ENCODE measurements at places on chromosomes 4 and X.
A peak's percentile ranks its signal among the peaks of the same experiment; 100 is the strongest.

GRCh38 chr4:10013722-10014121 lies 7.6 kb downstream of the SLC2A9 start:
- peak; percentile 28 for DNase-seq

DNA sequence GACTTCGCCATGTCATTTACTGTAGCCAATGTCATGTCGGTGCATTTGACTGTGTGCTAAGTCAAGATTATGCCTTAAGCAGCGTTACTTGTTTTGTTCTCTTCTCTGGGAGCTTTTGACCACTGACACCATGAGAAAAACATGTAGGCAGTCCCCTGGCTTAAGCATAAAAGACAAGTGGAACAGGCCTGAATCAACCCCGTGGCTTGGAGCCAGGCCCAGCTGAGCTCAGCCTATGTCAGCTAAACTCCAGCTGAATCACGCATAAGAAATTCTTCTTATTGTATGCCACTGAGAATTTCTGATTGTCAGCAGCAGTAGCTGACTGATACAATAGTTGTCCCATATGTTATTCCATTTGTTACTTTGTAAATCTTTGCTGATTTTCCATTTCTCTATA lies 261.9 kb downstream of the CBLL2 start:
- no peak for DNase-seq

DNA sequence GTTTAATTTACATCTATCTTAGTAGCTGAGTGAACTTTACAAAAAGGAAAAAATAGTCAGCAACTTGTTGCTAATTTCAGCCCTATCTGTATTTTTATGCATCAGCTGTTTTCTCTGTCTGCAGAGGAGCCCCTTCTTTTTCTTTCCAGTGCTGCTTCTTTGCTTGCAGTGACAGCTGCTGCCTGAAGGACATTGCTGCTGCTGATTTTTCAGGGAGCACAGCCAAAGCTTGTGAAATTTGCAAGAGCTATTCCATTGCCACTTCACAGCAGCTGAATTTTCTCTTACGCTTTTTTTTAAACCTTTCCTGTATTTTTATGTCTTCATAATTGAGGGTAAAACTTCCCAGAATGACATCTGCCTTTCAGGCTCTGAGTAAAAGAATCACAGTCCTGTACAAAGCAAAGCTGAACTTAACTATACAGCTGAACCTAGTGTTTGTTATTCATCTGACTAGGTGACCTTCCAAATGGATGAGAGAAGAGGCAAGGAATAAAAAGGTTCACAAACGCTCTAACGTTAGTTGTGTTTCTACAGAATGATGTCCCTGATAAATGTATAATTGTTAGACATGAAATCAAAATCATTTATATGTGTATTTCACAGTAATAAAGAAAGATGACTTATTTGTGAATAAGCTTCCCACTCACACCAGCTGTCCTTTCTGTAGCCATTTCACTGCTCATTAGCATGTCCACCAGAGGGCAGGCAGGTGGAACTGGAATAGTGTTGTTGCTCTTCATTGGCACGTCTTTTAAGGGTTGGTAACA lies 541.4 kb downstream of the ADGRL3 start:
- DNase-seq, result no peak

- no peak for DNase-seq
Measured at GRCh38 chr4:176323511-176324160, 3.9 kb downstream of the SPCS3 start.

DNA sequence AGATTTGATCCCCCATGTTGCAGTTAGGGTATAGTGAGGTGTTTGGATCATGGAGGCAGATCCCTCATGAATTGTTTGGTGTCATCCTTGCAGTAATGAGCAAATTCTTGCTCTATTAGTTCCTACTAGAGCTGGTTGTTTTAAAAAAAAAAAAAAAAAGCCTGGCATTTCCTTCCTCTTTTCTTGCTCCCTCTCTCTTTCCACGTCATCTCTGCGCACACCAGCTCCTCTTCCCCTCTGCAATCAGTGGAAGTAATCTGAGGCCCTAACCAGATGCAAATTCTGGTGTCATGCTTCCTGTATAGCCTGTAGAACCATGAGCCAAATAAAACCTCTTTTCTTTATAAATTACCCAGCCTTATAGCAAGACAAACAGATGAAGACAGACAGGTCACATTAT lies 24.5 kb downstream of the WDR17 start:
- no peak for DNase-seq

DNA sequence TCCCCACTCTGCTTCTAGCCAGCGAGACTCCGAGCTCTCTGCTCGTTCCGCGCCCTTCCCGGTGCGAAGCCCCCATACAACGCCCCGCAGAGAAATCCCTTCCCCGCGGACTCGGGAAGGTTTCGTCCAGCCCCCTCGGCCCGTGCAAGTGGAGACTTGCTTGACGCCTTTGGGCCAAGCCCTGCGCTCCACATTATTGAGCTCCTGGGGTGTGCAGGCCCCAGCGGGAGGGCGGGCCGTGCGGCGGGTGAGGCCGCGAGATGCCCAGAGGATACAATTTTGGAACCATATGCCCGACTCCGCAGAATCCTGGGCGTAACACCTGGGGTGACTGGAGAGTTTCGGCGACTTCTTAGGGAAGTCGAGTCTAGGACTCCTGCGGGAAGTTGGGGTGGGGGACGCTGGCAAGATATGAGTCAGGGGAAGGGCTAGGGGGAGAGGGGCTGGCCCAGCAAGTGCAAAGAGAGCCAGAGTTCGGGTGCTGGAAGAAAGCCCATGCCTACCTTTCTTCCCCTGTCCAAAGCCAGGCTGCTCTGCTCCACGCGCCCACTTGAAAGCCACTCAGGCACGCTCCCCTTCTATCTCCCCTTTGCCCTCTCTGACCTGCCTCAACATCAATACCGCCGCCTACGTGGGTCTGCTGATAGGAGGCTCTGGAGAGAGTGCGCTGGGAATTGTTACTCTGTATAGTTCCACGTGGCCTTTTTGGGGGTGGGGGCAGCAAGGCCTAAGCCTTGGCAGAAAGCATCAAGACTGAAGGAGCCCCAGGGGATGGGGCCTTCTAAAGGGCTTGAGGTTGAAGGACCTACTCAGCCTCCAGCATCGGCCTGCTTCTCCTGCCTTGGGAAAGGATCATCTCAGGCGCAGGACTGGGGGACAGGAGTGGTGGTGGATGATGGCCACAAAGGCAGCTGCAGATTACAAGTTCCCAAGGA lies 1.2 kb upstream of the ELF4 start:
- no peak for DNase-seq

DNA sequence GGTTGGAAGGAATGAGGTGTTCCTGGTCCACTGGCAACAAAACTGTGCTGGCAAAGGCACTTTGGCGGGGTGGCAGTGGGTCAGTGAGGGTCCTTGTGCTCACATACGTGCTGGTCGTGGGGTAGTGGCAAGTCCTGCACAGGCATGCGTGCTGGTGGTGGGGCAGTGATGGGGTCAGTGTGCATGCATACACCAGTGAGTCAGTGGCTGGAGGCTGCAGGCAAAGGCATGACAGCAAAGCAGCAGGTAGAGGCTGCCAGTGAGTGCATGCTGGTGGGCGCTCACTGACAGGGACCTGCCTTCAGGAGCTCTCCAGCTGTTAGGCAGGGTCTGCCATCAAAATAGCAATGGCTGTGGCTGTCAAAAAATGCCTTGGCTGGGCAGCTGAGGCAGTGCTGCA lies 42.1 kb downstream of the TMPRSS11E start:
- no peak for DNase-seq

DNA sequence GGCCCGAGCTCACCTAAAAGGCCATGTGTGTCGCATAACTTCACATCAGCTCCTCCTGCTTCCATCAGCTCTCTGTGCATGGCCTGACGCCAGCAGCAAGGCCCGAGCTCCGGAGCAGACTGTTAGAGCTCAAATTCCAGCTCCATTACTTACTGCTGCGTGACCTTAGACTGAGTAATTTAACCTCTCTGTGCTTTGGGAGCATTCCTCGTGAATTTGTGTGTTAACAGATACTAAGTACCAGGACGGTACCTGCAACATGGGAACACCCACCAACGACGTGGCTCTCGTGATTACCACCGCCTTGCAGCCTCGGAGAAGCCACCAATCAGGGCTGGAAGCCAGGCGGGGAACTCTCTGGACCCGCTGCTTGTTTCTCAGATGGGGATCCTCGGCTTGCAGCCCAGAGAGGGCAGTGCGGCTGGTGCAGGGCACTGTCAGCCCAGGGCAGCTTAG lies 12.9 kb downstream of the LETM1 start:
- DNase-seq, result no peak

DNA sequence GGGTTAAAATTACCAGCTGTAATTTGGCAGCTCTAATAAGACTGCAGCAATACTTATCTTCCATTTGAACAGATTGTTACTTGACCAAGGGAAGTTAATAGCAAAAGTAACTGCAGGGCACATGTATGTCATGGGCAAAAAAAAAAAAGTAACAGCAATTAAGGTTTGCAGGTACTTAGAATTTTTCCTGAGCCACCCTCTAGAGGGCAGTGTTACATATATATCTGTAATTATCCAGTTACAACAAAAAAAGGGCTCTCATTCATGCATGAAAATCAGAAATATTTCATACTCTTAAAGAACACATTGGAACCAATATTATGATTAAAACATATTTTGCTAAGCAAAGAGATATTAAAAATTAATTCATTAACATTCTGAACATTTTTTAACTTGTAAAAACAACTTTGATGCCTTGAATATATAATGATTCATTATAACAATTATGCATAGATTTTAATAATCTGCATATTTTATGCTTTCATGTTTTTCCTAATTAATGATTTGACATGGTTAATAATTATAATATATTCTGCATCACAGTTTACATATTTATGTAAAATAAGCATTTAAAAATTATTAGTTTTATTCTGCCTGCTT lies 25.1 kb downstream of the XIAP start:
- DNase-seq, result no peak

DNA sequence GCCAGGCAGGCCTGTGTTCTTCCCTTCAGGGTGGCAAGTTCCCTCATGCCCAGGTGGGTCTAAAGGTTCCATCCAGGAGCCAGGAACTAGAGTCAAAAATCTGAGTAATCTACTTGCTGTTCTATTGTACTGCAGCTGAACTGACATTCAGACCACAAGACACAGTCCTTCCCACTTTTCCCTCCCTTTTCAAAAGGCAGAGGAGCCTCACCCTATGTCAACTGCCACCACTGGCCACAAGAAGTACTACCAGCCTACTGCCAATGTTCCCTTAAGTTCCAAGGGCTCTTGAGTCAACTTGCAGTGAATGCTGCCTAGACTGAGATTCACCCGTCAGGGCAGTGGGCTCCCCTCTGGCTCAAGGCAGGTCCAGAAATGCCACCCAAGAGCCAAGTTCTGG lies 133.5 kb downstream of the FAM47B start:
- no peak for DNase-seq

GRCh38 chrX:139559383-139560042 lies 29.0 kb downstream of the F9 start:
- DNase-seq, result no peak
